ENCODE measurements at places on chromosomes 1 and 21.

- no peak for DNase-seq
These were observed 4.2 kb upstream of the BSDC1 start for GRCh38 chr1:32398401-32398800.

DNA sequence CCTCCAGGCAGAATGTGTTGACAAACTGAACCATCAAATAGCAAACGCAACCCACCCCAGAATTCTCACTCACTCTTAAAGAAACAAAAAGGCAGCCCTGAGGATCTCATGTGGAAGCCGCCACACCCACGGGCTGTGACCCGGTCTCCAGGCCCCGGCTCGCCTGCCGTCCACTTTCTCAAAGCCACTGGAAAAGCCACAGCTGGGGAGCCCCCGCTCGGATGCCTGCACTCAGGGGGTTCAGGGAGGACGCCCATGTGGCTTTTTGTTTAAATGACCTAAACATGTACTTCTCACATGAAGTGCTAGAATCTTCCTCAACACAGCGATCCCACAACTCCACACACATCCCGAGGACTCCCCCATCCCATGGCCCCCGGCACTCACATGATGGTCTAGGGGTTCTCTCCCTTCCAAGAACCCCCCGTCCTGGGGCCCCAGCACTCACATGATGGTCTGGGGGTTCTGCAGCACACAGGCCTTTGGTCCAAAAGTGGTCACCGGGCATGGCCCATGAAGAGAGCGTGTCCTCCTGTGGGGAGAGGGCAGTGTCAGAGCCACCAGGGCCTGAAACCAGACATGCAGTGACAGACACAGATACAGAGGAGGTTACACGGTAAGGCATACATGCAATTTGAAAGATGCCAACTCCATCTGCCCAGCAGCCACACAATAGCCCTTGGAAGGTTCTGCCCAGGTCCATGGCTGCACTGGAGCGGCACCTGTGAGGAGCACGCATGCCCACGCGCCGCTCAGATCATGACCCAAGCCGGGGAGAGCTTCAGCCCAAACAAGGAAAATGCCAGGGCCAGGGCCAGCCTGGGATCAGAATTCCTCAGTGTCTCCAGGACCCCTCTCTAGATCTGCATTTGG lies 16.5 kb downstream of the NADK start:
- no peak for DNase-seq

DNA sequence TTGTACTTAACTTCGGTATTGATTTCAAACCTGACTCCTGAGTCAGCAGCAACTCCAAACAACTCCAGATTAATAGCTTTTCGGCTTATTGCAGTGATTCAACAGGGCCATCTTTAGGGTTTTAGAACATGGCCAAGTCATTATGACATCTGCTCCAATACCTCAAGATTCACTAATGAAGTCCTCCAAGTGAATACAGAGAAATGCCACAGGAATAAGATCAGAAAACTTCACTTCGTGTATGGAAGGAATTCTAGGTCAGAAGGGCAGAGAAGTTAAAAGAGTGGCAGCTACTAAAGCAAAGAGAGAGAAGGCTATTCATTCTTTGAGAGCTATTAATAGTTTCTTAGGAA lies 7.6 kb upstream of the C1orf116 start:
- DNase-seq = no peak

- DNase-seq = no peak
These were observed 3.6 kb downstream of the KCNN3 start for GRCh38 chr1:154866257-154867063.

GRCh38 chr1:7524341-7525337 lies 246.5 kb upstream of the VAMP3 start:
- no peak for DNase-seq

DNA sequence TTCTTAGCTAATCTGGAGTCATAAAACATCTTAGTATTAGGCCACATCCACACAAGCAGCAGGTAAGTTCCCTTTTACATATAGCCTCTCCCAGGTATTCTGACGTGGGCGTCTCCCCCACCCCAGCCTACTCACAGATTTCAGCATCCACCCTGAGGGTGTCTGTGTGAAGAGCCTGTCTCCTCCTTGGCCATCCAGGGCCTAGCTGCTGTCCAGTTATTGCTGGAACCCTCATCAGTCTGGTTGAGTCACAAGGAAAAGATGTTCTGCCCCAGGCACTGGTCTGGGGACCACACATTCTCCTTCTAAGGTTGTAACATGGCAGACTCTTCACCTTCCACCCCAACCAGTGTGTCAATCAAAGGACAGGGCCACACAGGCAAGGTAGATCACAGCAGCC lies 57.6 kb downstream of the ETS2 start:
- DNase-seq = no peak

GRCh38 chr1:34785231-34785874 lies 4.3 kb downstream of the GJB3 start:
- no peak for DNase-seq

- no peak for DNase-seq
These were observed 74.9 kb upstream of the ANGPTL1 start for GRCh38 chr1:178945763-178946266.

DNA sequence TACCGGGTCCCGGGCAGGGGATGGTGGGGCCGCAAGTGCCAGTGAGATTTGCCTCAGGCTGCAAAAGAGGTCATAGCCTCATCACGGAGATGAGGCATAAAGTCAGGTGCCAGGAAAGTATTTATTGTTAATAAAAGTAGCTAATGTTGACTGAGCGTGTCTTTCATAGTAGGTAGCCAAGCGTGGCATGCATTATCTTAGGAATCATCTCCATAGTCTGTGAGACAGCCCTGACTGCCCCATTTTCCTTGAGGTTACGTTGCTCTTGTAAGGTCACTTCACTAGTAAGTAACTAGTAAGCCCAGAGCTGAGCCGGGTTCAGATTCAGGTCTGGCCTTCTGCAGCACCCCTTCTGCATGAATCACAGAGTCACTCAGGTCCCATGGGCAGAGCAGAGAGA lies 174.2 kb downstream of the CAMTA1 start:
- no peak for DNase-seq

DNA sequence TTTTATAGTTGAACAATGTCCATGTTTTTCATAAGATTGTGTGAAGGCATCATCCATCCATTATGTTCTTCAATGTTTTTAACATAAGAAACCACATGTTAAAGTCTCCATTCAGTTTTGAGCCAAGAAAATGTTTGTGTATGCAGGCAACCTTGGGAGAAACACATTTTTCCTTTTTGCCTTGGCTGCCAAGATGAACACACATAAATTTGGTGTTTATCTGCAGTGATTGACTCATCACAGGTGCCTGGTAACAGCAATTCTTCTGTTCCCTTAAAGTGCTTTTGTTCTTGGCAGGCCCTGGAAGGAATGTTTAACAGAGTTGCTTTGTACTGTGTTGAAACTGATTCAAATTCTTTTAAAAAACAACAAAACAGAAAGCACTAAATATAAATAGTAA lies 709.9 kb upstream of the ADGRL4 start:
- DNase-seq = no peak

- DNase-seq = no peak
These were observed 7.6 kb upstream of the PLEKHO1 start for GRCh38 chr1:150142083-150142482.

GRCh38 chr1:147266381-147266780 lies 23.9 kb downstream of the CHD1L start:
- no peak for DNase-seq

GRCh38 chr1:8006037-8006963 lies 19.8 kb downstream of the ERRFI1 start:
- DNase-seq = no peak

GRCh38 chr1:17764591-17764990 lies 9.5 kb downstream of the ACTL8 start:
- no peak for DNase-seq

DNA sequence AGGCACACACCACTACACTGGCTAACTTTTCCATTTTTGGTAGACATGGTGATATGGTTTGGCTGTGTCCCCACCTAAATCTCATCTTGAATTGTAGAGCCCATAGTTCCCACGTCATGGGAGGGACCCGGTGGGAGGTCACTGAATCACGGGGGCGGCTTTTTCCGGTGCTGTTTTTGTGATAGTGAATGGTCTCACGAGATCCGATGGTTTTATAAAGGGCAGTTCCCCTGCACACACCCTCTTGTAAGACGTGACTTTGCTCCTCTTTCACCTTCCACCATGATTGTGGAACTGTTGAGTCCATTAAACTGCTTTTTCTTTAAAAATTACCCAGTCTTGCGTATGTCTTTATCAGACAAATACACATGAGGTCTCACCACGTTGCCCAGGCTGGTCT lies 1.3 kb upstream of the FTCD start:
- no peak for DNase-seq

DNA sequence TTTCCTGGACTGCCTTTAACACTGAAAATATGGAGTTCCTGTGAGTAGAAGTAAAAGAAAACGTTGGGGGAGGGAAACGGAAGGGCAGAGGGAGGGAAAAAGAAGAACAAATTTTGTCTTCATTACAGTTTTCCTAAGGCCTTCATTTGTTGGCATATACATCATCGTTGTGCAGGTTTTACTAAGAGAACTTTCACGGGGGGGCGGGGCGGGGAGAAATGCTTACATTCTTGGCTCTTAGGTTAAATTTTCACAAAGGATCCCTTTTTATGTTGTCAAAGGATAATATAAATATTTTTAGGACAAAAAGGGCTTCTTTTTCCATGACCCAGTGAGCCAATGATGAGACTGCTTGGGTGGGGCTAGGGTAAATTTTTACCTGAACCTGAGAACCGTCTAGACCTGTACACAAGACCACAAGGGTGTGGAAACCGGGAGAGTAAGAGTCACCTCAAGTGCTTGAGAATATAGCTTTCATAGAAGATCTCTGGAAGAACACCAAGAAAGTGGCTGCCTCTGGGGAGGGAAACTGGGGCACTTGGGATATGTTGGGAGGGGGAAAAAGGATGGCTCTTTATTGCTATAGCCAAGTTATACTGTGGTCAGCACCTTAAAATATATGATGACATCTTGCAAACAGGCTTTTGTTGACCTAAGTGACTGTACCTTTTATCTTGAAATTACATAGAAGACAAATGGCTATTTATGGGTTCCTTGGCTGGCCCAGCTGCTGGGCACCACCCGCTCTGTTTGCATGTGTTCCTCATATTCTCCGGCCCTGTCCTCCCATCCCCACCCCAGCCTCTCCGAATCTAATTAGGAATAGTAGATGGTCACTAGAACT lies 2.0 kb upstream of the UTP25 start:
- DNase-seq = no peak

- no peak for DNase-seq
These were observed 178.0 kb downstream of the SDCCAG8 start for GRCh38 chr1:243433737-243434370.

DNA sequence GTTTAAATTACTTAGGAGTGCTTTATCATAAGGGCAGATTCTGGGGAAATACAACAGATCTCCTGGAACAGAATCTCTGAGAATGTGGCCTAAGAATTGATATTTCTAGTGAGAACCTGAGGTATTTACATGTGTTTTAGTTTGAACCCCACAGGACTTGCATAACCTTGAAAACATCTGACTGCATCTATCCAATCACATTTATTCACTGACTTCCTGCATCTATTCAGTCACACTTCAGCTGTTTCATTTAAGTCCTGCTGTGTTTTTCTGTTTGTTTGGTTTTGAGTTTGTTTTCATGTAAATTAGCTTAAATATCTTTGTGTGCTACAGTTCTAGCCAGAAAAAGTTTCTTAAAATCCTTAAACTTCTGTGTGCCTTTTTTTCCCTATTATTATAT lies 1260.7 kb downstream of the PLA2G4A start:
- no peak for DNase-seq

GRCh38 chr1:175225805-175226129 lies 33.2 kb upstream of the KIAA0040 start:
- no peak for DNase-seq

GRCh38 chr1:228429698-228430097 lies 13.0 kb upstream of the TRIM17 start:
- no peak for DNase-seq

DNA sequence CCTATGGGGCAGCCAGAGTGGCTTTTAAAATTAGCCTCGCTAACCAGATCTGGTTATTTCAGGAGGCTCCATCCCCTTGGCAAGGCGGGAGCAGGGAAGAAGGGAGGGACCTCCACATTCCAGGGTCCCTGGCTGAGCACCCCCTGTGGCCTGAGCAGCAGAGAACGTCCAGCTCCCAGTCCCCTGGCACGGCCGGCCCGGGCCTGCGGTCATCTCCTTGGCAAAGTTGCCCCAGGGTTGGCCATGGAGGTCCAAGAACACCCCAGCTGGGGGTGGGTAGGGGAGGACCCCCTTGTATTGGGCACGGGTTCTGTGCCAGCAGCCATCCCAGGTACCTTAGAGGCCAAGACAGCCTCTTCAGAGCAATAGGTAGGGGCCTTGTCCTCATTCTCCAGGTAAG lies 75.9 kb downstream of the RAP1GAP start:
- no peak for DNase-seq

DNA sequence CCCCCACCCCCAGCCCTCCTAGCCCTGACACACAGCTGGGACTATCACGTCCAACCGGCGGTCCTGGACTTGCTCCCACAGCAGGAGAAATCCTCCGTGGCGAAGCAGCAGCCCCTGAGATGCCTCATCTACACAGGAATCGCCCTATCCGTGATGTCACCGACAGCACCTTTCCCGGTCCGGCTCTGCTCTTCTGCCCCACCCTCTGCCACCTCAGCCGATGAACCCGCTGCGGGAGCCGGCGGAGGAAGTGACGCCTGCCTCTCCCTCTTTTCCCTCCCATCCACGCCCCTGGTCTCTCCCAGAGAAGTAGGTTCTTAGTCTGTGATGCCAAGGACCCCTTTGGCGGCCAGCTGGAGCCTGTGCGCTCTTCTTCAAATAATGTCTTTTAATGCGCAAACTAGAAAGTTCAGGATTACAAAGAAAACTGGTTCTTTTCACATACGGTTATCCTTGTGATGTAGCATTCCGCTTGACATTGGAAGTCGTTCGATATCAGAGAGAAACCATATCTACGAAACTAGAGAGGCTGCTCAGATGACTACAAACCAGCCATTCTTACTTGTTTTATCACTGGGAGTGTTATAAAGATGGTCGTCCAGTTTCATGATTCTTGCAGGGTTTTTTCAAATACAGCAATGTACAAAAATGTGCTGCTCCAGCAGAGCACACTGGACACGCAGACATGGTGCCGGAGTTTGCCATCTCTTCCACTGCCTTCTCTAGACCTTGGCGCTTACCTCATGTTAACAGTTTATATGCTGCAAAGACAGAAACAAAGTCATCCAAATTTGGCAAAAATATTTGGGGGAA lies 120.3 kb downstream of the PPIAL4G start:
- DNase-seq = no peak

DNA sequence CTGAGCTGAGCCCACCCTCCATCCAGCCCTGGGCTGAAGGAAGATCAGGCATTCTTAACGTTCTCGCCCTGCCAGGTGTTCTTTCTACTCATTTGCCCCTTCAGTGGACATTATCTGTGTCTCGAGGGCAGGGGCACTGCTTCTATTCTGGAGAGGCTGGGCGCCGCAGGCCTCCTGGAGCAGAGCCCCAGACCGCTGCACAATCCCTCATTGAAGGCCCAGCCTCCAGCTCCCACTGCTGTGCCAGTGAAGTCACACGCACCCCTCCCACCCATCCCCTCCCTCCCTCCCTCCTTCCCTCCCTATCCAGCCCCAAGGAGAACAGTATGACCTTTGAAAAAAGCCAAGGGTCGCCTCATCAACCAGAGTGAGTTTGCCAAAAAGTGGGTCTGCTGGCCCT lies 76.7 kb downstream of the NFASC start:
- DNase-seq = no peak

GRCh38 chr21:26798856-26799751 lies 46.1 kb downstream of the ADAMTS1 start:
- DNase-seq = no peak
